Immature natural killer cell (primary cell): ENCODE measurements at places on chromosomes 2 and 18. TPM values are rescaled to one million over a fixed set of nuclear protein-coding genes. Genes with fewer than 3 reads are reported as not detected.

GRCh38 chr2:134124047-134124753, 129.7 kb upstream of the MGAT5 start:
- H3K36me3 ChIP-seq, result no peaks in the 10 kb centered on the region
- peaks cover 10% of the 10 kb centered on the region for H3K27me3 ChIP-seq
- DNase-seq, result no peak
- H3K4me3 ChIP-seq, result no peak overlapping the region

GRCh38 chr2:88350331-88351248, 101.9 kb downstream of the FOXI3 start:
- H3K27ac ChIP-seq, result no peak overlapping the region
- H3K4me3 ChIP-seq, result peak overlapping the region; percentile 73
- peak; percentile 46 for DNase-seq
- peaks cover 5% of the 10 kb centered on the region for H3K27me3 ChIP-seq

Gene THUMPD2
- 5.1 TPM for polyA plus RNA-seq

DNA sequence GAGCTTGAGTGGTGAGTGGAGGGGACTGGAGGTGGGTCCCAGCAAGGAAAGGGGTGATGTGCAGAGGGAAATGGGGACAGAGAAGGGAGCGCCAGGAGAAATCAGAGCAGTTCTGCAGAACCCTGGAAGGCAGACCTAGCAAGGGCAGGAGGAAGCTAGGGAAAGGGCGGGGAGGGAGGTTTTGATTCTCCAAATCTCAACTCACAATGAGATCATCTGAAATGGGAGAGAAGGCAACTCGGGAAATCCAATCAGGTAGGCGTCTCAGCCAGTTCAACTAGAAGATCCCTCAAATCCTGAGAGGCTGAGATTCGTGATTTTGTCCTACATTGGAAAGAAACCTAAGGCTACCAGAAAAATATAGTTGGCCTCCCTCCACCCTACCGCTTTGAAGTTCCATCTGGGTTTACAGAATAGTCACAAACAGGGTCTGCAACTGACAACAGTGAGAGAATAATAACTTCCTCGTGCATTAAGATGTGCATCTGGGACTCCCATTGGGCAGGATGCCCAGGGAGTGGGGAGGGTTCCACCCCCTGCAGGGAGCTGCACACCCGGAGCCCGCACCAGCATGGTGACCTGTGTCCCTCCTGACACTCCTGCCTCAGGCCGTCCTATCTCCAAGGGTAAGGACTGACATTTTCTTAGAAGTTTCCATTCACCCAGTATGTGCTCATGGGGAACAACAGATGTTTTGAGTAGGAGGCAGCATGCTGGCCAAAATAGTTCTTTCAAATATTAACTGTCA, 113.3 kb upstream of the ODC1 start:
- H3K27ac ChIP-seq, result no peak overlapping the region
- no peak for DNase-seq
- no peaks in the 10 kb centered on the region for H3K27me3 ChIP-seq
- peaks cover 22% of the 10 kb centered on the region for H3K36me3 ChIP-seq
- no peaks in the 10 kb centered on the region for H3K4me1 ChIP-seq

DNA sequence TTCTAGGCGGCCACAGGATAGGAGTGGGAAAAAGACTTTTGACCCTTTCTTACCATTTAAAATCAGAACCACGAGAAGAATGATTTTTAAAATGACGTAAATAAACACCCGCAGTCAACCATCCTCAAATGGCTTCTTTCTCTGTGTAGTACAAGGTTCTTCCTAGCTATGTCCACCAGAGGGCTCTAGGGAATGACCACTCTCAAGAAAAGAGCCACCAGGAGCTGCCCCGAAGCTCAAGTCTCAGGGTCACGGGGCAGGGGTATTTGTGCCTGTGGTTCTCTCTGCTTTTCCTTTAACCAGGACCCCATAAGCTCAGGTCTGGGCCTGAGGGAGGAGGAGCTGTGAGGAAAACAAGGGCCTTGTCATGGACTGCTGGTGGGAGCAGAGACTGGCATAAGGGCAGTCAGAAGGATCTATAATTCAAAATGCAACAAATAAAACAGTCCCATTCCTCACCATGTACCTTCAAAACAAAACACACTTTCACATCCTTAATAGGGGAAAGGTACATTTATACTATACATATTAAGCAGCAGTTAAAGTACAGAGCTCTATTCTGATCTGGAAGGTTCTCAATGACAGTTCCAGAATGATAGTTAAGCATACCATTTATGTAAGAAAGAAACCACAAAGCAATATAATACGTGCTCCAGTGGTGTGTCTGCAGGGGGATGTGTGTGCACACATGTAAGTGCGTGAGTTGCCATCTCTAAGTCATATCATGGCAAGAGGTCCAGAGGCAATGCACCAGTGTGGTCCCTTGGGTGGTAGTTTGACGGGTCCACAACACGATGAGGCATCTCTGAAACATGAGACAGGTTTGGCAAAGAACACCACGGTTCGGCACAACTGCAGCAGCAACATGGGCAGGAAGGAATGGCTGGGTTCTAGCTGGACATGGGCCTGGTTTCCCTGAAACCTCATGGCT, 18.6 kb downstream of the LYPD1 start:
- no peaks in the 10 kb centered on the region for H3K27me3 ChIP-seq
- H3K4me1 ChIP-seq, result no peaks in the 10 kb centered on the region
- H3K36me3 ChIP-seq, result no peaks in the 10 kb centered on the region
- no peak overlapping the region for H3K27ac ChIP-seq

- H3K36me3 ChIP-seq, result no peaks in the 10 kb centered on the region
These were observed 3.6 kb downstream of the BCL11A start for GRCh38 chr2:60549928-60550177.

Gene RAD51AP2
- not detected for polyA plus RNA-seq

- no peak overlapping the region for H3K4me3 ChIP-seq
- H3K27ac ChIP-seq, result no peak overlapping the region
- peaks cover 4% of the 10 kb centered on the region for H3K27me3 ChIP-seq
These were observed 34.7 kb upstream of the MBP start for GRCh38 chr18:77167251-77167650.

GRCh38 chr2:30155889-30156658, 9.3 kb downstream of the YPEL5 start:
- H3K4me1 ChIP-seq, result peaks cover 32% of the 10 kb centered on the region

Gene SLC9A4
- not detected for polyA plus RNA-seq

GRCh38 chr2:112831946-112832840, 4.4 kb downstream of the IL1B start:
- peaks cover 2% of the 10 kb centered on the region for H3K27me3 ChIP-seq
- H3K4me1 ChIP-seq, result peaks cover 2% of the 10 kb centered on the region
- H3K4me3 ChIP-seq, result no peak overlapping the region
- H3K36me3 ChIP-seq, result peaks cover 5% of the 10 kb centered on the region
- H3K27ac ChIP-seq, result no peak overlapping the region

DNA sequence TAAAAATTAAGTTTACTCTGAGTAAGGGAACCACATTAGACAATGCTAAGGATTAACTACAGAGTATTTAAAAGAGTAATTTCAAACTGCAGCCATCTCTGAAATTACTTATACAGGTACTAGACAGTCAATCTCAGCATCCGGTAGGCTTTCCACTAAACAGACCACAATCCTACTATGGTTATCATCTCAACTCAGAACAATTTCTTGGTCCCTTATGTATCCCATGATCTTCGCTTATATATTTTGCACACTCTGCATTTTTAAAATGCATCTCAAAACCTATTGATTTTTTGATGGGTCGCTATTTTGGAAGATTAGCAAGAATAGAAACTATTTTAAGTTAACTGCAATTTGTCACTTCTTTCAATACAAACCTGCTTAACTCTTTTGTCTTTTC, 1.4 kb downstream of the PPP4R1 start:
- peak overlapping the region; percentile 92 for H3K27ac ChIP-seq
- H3K36me3 ChIP-seq, result peaks cover 3% of the 10 kb centered on the region
- peaks cover 12% of the 10 kb centered on the region for H3K27me3 ChIP-seq
- peak overlapping the region; percentile 88 for H3K4me3 ChIP-seq
- H3K4me1 ChIP-seq, result peaks cover 58% of the 10 kb centered on the region
- no peak for DNase-seq

DNA sequence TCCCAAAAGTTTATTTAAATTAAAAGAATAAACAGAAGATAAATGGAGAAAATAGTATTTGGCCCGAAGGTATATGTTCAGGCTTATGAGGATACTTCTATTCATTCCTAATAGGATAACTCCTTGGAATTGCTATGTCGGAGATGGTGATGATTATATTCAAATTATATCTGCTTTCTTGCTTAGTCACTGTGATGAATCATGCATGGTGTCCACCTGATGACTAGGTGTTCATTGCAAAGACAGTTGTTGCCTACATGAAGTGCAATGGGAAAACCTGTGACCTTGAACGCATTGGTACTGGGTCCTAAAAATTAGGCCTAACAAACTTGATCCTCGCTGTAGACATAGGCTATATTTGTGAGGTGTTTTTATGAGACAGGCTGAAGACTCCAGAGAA, 617.3 kb upstream of the ZEB2 start:
- no peak for DNase-seq
- no peaks in the 10 kb centered on the region for H3K4me1 ChIP-seq
- H3K27ac ChIP-seq, result no peak overlapping the region
- H3K27me3 ChIP-seq, result peaks cover 2% of the 10 kb centered on the region
- no peak overlapping the region for H3K4me3 ChIP-seq
- H3K36me3 ChIP-seq, result no peaks in the 10 kb centered on the region

DNA sequence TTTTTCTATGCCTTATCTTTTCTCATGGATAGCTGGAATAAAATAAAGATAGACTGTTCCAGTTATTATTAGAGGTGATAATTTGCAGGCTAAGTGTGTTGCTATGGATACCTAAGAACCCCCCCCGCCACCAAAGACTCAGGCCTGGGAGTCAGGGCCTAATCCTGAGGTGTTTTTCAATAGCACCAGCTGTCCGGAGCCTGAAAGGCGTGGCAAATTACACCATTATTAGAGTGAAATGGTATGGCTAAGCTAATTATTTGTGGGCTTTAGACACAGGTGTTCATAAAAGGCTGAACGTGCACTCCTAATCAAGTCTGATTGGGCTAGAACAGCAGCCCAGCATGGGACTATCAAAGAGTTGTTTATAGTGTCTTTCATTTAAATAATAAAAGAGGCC, 293.2 kb upstream of the DCC start:
- no peaks in the 10 kb centered on the region for H3K27me3 ChIP-seq
- H3K27ac ChIP-seq, result no peak overlapping the region
- no peak overlapping the region for H3K4me3 ChIP-seq
- no peak for DNase-seq

Gene RAB11FIP5
- 5.0 TPM for polyA plus RNA-seq
